ENCODE measurements at places on chromosomes 16 and 17.
A peak's percentile ranks its signal among the peaks of the same experiment; 100 is the strongest.

GRCh38 chr17:72365857-72366414 is 245.1 kb downstream of the SOX9 start:
- no peak for DNase-seq

GRCh38 chr16:24748242-24748641 is 18.8 kb downstream of the TNRC6A start:
- DNase-seq: peak; percentile 17

DNA sequence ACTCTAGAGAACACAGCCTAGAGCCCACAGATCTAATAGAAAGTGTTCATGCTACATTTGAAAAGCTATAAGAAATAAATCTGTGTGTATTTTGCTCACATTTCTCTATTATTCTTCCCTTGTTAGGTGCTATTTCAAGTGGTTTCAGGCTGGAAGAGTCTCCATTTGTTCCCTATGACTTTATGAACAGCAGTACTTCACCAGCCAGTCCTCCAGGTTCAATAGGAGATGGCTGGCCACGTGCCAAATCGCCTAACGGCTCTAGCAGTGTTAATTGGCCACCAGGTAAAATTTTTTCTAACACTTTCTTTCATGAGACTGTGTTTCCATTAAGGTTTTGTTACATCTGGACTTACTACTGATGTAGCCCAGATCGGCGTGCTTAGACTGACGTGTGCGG is 30.7 kb upstream of the SLC5A11 start:
- DNase-seq: no peak

DNA sequence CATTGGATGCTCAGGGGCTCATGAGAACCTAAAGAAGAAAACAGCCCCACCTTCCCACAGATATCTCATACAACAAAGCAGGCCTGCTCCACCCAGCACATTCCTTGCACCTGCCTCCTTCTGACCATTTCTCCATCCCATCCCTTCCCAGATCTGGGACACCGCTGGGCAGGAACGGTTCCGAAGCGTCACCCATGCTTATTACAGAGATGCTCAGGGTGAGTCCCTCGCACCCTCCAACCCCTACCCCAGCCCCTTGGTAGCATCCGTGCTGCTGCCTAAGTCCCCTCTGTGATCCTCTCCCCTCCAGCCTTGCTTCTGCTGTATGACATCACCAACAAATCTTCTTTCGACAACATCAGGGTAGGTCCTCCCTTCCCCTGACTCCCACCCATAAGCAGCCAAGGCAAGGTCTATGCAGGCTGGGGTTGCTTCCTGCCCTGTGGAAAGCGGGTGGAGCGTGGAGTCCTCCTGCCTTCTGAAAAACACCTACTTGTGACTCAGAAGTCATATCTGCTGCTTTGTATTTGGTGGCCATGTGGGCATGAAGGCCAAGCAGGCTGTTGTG is 5.4 kb upstream of the NHERF1 start:
- no peak for DNase-seq

DNA sequence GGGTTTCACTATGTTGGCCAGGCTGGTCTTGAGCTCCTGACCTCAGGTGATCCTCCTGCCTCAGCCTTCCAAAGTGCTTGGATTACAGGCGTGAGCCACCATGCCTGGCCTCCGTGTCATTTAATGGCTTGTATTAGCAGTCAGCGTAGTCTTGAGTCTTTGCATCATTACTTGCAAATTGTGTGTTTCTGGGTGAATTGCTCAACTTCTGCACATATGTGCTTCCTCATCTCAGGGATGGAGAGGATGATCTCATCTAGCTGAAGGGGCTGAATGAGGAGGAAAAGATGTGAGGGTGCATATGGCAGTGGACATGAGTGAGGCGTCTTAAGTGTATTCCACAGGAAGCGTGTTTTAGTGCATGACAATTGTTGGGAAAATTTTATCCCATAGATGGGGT is 155.8 kb downstream of the SNX29 start:
- DNase-seq: no peak

DNA sequence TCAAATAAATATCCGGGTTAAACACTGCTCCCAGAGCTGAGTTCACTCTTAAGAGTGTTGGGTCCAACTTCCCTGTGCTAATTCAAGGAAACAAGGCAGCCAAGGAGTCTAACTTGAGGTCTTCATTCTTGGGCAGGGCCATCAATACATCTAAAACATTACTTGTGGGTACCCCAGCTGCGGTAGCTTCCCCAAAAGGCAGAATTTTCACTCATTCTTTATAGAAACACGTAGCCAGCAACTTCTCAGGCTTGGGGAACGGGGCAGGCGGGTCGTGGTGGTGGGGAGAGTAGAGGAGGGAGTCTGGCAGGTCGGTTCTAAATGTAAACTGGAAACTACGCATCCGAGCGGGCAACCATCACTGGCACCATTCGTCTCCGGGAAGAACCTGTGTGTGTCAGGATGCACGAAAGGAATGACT is 666 bp upstream of the METTL9 start:
- DNase-seq: no peak

DNA sequence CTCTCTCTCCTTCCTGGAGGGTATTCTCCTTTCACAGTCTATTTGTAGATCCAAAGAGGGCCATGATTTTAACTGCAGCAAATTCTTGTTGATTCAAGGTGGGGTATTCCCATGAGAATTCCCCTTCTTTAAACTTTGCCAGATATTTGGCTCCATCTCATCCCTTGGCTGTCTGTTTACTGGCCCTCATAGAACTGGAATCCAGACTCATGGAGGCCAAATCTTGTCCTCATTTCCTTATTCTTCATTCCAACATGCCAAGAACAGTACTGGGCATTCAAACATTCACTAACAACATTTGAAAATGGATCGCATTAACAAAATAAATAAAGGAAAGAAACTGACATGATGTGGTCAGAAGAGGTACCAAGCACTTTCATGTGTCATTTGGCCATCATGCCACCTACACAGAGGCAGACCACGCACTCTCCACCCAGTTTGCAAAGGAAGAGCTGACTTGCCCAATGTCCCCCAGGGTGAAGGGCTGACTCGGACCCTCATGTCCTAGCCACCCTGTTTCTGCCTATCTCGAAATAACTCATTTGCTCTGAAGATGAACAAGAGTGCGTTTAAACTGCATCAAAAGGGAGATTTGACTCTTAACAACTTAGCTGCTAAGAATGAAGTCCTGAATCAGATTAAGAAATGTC is 23.1 kb upstream of the SLC35B1 start:
- no peak for DNase-seq

DNA sequence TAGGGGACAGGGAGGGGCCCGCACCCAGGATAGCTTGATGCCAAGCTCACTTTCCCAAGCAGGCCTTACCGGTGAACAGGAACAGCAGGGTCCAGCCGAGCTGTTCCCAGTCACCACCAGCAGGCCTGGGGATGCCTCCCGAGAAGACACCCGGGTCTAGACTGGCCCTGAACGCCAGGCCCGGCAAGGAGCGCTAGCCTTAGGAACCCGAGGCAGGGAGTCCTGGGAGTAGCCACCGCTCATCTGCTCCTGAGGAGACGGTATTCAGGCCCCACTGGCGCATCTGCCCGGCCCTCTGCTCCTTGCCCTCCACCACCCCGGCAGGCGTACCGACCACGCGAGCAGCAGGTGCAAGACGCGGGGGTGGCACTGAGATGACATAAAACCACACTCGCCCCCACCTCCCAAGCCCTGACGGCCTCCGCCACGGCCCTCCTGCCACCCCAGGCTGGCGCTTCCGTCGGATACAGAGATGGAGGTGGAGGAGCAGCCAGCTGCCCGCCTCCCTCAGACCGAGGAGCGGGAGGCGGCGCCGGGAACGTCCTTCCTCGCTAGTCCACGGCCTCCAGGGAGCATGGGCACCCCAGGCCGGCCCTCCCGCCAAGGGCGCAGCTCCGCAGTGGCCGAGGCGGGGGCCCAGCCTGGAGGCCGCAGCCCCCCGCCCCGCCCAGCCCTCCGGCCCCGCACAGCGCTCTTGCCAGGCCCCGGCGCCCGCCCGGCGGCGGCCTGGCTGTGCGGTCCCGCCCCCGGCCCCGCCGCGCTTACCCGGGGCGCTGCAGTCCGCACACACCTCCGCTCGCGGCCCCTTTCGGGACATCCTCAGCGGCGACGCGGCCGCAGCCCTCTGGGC is 661 bp downstream of the GIT1 start:
- DNase-seq: no peak

DNA sequence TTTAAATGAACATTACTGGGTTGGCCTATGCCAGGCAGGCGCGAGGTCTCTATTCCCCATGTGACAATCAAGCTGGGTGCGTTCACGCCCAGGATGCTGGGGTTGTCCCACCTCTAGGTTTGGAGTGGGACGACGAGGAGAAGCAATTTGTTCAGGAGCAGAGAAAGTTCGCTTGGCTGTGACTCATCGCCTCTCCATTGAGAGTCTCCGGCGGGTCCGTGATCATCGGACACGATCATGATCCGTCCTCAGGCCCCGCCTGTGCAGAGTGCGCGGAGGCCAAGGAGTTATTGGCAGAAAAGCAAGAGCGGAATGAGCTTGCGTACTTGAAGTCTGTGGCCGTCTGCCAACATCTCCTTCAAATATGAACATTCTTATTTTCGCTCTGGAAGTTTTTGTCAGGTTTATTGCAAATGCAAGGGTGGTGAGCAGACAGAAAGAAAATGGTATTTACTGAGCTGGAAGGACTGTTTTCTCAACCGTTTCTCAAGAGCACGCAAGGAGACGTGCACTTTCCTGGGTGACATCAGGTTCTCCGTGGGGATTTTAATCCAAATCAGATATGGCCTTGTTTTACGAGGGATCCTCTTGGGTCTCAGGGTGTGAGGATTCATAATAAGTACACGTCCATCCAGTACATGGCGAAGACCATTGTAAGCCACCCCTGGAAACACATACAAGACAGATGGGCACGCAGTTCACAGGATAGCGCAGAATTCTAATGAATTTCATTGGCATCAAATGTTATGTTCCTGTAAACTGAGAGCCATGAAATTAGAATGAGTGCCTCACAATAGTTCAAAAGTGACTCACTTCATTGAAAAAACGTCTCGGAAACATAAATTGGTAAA is 70.1 kb upstream of the CREBBP start:
- DNase-seq: no peak

GRCh38 chr17:12842936-12843335 is 53.6 kb downstream of the ARHGAP44 start:
- no peak for DNase-seq

- DNase-seq: no peak
Observed at GRCh38 chr17:74118504-74118903, 85.0 kb upstream of the RPL38 start.

- DNase-seq: no peak
Observed at GRCh38 chr16:87359121-87359520, 24.5 kb downstream of the FBXO31 start.

- no peak for DNase-seq
Observed at GRCh38 chr16:54460263-54460860, 173.8 kb upstream of the IRX3 start.

GRCh38 chr17:65723431-65724151 is 162.1 kb upstream of the AXIN2 start:
- no peak for DNase-seq

- DNase-seq: no peak
Observed at GRCh38 chr17:73841431-73842060, 197.3 kb upstream of the SDK2 start.

DNA sequence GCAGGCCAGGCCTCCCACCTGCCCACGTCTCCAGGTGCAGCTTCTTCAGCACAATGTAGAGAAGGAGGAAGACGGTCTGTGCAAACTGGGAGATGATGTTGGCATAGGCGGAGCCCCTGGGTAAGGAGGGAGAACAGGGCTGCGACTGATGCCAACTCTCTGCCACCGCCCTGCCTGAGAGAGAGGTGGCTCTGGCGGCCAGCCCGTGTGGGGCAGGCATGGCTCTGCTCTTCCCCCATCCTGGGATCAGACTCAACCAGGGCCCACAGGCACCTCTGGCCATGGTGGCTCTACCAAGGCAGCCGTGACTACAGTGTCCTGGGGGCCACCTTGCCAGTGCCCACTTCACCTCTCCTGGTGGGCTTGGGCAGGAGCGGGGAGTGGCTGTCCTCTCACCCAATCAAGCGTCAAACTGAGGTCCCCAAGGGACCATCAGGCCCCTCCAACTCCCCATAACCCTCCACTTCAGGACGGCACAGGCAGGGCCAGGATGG is 8.6 kb downstream of the SLC47A2 start:
- no peak for DNase-seq

GRCh38 chr17:47857551-47858455 is 6.8 kb upstream of the SP6 start:
- DNase-seq: no peak

DNA sequence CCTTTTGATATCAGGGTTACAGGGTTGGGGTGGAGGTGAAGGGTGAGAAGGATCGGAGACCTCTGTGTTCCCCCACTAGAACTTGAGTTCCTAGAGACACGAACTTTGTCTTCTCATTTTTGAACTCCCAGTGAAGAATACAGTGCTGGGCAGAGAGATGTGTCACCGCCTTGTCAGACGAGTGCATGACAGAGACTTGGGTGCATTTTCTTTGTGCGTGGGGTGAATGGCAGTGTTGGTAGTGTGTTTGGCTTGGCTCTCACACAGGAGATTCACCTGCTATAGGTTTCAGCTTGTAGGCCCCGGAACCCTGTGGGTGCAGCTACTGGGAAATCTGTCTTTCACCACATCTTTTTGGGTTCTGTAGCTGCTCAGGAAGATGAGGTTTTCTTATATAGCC is 40.0 kb upstream of the CCR7 start:
- DNase-seq: peak; percentile 92

DNA sequence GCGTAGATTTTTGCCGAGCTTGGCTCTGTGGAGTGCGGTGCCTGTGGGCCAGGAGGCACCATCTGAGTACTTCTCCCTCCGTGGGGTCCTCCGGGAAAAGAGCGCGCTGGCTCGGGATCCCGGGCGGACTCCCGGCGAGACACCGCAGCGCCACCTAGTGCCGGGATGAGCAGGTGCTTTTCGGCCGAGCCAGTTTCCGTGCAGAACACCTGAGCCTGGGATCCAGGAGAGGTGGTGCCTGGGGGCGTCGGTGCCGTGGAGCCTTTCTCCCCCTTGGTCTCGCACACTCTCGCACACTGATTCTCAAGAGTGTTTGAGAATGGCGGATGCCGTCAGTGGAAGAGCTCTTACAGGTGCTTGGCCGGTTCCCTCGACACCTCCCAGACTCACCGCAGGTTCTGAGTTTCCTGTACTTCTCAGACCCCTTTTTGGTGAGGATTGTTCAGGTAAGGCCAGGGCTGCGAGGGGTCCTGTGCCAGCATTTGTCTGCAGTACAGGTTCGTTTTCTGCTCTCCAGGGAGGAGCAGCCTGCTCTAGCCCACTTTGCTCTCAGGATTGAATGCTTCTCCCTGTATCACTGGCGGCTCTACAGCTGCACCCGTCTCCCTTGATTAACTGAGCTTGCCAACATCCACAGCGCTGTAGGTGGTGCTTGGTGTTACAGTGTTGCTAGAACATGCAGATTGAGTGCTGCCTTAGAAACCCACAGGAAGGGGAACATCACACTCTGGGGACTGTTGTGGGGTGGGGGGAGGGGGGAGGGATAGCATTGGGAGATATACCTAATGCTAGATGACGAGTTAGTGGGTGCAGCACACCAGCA is 23.3 kb downstream of the TBCD start:
- DNase-seq: peak; percentile 20
